ENCODE measurements at places on chromosomes 6 and 20.

GRCh38 chr20:60862601-60863000 is 389.5 kb upstream of the CDH4 start:
- DNase-seq: no peak

- no peak for DNase-seq
Observed at GRCh38 chr20:52965819-52966218, 6.3 kb upstream of the TSHZ2 start.

GRCh38 chr20:58614366-58614765 is 36.7 kb upstream of the STX16 start:
- DNase-seq: no peak

DNA sequence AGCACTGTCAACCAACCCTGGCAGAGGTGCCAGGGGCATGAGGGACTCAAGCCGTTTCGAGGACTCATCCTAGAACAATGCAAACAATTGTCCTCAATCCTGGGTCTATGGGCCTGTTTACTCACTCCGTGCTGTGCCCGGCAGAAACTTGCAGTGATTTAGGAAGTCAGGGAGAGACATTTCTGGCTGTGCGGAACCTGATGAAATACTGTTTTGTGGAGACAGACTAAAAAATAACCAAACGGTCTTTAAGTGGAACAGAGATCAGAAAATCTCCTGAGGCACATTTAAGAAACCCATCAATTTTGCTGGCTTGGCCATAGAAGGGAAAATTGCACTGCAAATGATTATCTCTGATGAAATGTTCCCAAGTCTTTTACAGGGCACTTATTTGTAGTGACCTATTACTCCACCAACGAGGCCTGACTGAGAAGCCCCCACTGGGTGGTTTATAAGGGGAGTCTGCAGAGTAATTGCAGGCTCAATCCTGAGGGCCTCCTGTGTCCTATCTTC is 79.8 kb upstream of the KCNK16 start:
- no peak for DNase-seq

GRCh38 chr6:11329726-11330412 is 97.4 kb upstream of the NEDD9 start:
- no peak for DNase-seq

DNA sequence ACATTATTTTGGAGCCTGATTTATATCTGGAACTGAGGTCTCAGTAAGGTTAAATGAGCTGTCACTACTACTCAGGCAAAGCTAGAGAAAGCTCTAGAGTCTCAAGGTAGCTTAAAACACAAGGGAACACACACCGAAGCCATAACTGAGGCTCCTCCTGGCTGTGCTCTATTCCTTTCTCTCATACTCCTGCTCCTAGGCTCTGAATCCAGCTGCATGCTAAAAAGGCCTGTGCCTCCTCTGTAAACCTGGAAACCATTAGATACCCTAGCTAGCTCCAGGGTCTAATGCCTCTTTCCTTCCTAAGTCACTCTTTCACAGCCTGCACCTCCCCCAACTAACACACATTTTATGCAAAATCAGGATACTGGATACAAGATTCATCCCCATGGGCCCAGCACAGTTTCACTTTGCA is 17.1 kb downstream of the RIPOR2 start:
- DNase-seq: peak; percentile 94

DNA sequence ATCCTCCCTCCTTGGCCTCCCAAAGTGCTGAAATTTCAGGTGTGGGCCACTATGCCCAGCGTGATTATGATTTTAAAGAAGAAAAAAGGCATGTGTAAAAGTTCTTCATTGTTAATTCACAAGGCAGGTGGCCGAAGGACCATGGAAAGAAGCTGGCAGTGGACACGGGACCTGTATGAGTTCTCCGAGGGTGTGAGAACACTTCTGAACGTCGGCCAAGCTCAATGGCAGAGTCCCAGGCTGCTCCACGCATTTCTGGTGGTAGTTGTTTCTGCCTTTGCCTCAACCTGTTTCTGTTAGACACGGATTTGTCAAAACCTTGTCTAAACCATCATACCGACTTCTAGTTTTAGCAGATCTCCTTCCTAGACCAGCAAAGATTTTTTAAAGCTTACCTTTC is 36.6 kb downstream of the IL20RA start:
- DNase-seq: no peak

GRCh38 chr6:55957961-55958422 is 82.6 kb upstream of the BMP5 start:
- DNase-seq: no peak

DNA sequence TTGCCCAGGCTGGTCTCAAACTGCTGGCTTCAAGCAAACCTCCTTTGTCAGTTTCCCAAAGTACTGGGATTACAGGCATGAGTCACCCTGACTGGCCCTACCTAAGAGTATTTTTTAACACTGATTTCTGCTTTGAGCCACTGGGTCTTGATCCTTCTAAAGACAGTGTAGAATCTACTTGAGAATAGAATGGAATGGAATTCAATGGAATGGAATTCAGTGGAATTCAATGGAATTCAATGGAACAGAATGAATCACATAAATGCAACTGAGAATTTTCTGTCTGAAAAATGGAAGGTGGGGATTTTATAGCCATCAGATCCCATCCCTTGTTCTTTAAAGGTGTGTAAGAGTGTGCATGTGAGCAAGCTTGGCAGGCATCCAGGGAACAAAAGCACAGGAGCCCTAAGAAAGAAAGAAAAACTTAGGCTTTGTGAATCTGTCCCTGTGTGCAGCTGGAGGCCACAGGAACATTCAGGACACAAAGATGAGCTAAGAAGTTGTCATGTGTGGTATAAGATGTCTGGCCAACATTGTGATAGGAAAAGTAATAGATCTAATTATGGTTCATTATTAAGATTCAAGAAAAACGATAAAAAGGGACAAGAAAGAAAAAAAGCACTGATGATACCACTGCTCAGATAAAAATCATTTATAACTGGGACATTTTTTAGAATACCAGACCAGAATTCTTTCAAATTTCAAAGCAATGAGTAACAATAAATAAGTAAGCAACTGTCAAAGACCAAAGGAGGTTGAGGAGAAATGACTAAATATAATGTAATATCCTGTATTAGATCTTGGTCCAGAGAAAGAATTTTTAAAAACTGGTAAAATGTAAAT is 681.0 kb upstream of the GJE1 start:
- DNase-seq: no peak

- no peak for DNase-seq
Observed at GRCh38 chr20:58755062-58755697, 62.6 kb downstream of the NPEPL1 start.

DNA sequence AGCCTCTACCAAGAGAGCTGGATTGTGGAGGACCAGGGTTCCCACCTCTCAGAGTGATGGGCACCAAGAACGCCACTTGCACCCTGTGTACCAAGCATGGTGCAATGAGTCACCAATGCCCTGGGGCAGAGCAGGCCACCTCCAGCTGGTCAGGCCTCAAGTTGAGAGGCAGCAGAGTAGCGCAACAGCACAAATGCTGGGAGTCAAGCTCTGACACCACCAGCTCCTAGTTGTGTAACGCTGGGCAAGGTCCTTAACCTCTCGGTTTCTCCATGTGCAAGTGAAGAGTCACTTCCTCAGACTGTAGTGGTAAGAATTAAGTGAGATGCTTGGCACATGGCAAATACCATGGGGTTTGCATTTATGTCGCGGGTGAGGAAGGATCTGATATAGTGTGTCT is 25.6 kb downstream of the GFOD1 start:
- no peak for DNase-seq

GRCh38 chr6:147651249-147652063 is 143.0 kb downstream of the SAMD5 start:
- DNase-seq: peak; percentile 62

DNA sequence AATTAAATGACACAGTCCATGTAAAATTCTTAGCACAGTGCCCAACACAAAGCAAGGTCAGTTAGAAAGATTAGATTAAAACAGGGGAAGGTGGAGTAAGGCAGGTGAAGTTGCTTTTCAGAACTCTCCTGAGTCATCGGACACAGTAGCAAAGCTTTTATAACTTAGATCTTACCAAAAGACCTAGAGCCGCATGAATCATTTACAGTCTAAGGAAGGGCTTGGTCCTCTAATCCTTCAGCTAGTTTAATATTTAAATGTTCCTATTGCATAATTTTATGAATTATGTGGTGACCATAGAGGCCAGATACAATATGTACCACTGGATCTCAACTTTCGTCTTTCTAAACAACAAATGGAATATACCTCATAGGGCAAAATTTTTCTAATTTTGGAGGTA is 202.1 kb upstream of the SNX9 start:
- no peak for DNase-seq

- DNase-seq: no peak
Observed at GRCh38 chr6:157811476-157812173, 11.4 kb upstream of the SNX9 start.

DNA sequence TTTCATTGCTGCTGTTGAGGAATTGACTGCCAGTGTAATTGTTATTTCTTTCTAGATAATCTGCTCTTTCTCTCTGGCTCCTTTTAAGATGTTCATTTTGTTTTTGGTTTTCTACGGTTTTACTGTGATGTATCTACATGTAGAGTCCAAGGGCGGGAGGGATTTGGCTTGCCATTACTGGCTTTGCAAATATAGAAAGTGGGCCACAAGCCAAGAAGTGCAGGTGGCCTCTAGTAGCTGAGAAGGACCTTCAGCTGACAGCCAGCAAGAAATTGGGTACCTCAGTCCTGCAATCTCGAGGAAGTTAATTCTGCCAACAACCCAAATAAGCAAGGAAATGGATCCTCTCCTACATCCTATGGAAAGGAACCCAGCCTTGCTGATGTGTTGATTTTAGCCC is 42.8 kb upstream of the GLP1R start:
- DNase-seq: no peak

DNA sequence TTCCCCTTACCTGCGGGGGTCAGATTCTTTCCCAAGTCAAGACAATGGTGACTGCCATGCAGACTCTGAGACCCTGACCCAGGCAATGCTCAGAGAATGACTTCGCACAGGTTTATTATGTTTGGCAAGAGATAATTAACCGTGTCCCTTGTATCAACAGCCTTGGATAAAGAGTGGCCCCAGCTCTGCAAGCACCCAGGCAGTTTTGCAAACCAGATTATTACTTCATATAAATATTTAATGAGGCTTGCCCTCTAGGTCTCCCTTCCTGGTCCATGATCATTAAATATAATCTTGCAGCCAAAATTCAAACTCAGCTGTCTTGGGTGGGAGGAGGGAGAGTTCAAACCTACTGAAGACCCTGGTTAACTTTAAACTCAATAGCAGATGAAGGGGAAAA is 156.5 kb downstream of the ANKRD60 start:
- DNase-seq: peak; percentile 18

DNA sequence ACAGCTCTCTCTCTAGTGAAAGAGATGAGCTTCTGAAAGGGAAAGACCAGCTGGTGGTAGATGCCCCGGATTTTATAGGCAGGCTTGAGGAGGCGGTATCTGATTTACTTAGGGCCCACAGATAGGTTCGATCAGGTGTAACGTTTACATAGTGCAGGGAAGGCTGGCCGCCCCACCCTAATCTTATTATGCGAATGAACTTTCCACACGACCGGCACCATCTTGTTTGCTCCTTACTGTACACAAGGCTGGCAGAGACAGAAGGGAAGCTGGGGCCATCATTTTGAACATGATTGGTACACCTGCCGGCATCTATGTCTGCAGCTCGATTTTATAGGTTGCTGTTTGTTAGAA is 212.0 kb upstream of the JARID2 start:
- peak; percentile 67 for DNase-seq

- no peak for DNase-seq
Observed at GRCh38 chr20:35106827-35107380, 14.3 kb upstream of the TRPC4AP start.

- no peak for DNase-seq
Observed at GRCh38 chr20:11110535-11110934, 436.7 kb upstream of the JAG1 start.

- no peak for DNase-seq
Observed at GRCh38 chr20:62549029-62549428, 73.2 kb upstream of the GATA5 start.

- DNase-seq: no peak
Observed at GRCh38 chr20:43840382-43841070, 74.1 kb upstream of the TOX2 start.

DNA sequence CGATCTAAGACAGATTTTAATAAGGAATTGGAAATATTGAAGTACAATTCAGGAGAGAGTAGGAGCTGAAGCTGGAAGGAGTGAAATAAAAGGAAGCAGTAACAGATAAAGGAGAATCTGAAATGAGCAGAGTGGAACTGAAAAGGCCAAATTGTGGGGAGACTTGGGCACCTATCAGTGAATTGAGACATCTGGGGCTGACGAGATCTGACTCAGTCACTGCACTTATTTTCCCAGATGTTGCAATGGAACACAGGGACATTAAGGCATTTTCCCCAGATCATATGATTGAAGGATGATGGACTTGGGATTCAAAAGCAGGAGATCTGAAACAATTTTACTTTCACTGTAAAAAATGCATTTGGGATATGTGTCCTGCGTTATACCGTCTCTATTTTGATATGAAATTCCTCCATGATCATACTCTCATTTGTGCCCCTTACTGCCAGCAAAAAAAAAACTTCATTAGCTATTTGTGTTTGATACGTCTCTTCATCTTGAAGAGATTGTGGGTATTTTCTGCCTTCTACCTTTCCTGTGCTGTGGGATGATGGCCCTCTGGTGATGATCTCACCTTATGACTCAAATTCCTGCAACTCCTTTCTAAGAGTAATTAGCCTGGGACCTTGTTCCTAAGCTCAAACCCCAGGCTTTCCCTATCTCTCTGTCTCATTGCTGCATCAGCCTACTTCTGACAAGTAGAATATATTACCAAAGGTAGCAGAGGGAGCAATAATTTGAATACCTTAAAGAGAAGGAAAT is 278.5 kb upstream of the MAN1A1 start:
- no peak for DNase-seq

DNA sequence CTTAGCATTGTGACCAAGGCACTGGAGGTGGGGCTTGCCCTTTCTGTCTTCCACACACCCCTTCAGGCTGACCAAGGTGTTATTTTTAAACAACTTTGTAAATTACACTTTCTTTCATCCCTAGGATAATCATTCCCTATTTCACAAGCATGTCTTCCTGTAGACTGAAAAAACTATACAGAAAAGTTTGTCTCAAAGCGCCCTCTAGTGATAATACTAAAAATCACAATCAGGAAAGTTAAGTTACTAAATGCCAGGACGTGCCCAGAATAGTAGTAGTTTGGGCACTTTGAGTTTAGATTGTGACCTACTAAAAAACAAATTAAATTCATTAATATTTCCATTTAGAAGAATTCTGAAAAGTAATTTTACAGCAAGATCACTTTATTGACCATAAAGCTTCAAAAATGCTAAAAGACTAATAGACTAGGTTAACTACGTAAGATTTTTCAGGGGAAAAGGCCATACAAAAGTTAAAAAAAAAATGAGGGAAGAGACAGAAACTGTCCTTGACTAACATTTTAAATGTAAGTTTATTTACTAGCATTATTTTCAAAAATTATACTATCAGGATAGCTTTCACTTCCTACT is 123.3 kb upstream of the DUSP22 start:
- peak; percentile 74 for DNase-seq

DNA sequence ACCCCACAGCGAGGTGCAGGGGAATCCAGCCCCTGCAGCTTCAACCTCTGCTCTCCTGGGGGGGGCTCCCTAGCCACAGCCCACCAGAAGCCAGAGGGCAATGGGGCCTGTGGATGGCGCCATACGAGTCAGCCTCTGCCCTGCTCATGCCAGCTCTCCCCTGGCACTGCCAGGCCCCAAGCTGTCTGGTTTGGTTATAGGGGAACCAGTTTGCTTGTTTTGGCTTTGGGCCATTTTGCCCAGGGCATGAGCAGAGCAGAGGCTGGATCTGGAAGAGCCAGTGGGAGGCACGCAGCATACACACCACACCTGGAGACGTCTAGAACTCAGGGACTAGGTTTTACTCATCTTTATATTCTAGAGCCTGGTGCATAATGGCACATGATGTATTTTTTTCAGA is 66.7 kb upstream of the SLC22A16 start:
- DNase-seq: no peak
